ENCODE measurements at places on chromosomes 16 and 17.

- DNase-seq = no peak
Measured at GRCh38 chr16:58062821-58063220, 37.3 kb downstream of the MMP15 start.

DNA sequence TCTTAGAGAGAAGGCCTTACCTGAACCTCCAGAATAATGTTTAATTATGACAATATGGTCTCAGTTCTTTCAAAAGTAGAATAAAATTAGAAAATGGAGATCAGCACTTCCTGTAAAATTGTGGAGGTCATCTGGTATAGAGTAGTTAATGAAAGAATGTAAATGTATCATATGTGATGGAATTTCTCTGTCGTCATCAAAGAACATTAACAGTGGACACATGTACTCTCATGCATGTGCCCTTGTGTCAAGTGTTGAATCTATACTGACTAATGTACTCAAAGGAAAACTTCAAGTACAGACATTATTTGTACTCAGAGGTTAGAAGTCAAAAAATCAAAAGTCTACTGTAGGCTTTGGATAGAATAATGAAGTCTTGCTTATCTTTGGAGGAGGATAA lies 129.2 kb upstream of the MYOCD start:
- no peak for DNase-seq

DNA sequence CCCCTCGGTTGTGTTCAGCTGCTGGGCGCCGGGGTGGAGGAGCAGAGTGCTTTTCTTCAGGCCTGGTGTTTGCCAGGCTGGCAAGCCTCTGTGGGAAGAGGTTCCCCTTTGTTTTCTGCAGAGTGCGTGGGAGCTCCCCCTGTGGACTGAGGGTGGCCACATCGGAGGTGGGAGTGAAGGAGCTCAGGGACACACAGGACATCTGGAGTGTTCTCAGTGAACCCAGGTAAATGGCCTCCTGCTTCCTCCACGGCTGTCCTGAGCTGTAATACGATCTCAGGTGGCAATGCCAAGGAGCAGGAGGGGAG lies 39.2 kb upstream of the IRF8 start:
- DNase-seq = no peak

- DNase-seq = no peak
Measured at GRCh38 chr17:42045719-42046118, 4.7 kb downstream of the C17orf113 start.

GRCh38 chr16:9840761-9841665 lies 341.2 kb downstream of the GRIN2A start:
- DNase-seq = no peak

DNA sequence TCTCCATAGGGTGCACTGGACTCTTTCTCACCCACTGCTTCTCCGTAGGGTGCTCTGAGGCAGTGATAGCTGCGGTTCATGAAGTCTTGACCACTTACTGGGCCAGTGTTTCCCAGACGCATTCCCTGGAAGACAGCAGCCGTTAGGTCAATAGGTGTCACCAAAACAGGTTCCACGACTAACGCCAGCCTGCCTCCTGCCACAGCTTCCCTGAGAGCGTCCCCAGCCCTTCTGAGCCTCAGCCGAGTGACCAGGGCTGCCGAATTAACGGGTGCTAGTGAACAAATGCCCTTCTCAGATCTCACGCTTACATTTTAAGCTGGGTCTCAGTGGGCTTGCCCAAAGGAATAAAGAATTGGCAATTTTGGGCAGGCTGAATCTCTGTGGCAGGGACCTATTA lies 188.7 kb upstream of the TNRC6C start:
- DNase-seq = no peak

GRCh38 chr17:76397687-76398522 lies 13.5 kb downstream of the SPHK1 start:
- DNase-seq = peak; percentile 78

GRCh38 chr17:33494151-33494550 lies 201.1 kb upstream of the ASIC2 start:
- no peak for DNase-seq

DNA sequence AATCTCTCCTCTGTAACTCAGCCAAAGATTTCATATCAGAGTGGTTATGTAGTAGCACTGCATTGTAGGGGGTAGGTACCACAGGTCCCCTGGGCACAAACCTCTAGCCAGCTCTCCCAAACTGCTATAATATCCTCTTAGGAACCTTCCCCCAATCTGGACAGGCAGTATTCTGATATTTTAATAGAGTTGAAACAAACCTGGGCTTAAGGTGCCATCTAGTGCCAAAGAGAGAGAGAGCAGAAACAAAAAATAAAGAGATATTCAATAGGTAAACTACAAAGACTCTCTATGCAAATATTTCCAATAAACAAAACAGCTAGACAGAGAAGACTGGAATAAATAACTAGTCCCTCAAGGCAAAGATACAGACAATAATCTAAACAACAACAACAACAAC lies 1070.0 kb downstream of the CDH11 start:
- DNase-seq = peak; percentile 16

DNA sequence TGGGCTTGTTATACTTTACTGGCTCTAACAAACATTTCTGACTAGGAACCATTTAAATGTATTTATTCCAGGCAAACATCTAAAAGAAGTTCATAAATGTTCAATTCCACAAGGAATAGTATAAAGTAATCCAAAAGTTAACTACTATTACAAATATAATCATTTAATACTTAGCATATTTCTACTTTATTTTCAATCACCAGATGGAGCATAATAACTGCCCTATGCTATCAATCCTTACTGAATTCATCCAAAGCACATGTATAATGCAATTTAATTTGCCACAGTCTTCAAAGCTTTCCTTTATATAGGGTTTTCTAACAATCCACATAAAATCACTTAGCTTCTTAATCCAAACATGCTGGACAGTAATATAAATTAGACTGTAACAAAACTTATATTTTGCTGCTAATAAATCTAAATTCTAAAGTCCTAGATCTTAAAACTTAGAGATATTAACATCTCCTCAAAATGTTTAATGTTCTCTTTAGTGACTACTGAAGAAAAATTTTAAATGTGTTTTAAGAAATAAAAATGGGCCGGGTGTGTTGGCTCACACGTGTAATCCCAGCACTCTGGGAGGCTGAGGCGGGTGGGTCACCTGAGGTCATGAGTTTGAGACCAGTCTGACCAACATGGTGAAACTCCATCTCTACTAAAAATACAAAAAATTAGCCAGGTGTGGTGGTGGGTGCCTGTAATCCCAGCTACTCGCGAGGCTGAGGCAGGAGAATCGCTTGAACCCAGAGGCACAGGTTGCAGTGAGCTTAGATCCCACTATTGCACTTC lies 5.9 kb downstream of the MEIOB start:
- DNase-seq = no peak

- no peak for DNase-seq
Measured at GRCh38 chr16:21645261-21645721, 7.1 kb downstream of the IGSF6 start.

DNA sequence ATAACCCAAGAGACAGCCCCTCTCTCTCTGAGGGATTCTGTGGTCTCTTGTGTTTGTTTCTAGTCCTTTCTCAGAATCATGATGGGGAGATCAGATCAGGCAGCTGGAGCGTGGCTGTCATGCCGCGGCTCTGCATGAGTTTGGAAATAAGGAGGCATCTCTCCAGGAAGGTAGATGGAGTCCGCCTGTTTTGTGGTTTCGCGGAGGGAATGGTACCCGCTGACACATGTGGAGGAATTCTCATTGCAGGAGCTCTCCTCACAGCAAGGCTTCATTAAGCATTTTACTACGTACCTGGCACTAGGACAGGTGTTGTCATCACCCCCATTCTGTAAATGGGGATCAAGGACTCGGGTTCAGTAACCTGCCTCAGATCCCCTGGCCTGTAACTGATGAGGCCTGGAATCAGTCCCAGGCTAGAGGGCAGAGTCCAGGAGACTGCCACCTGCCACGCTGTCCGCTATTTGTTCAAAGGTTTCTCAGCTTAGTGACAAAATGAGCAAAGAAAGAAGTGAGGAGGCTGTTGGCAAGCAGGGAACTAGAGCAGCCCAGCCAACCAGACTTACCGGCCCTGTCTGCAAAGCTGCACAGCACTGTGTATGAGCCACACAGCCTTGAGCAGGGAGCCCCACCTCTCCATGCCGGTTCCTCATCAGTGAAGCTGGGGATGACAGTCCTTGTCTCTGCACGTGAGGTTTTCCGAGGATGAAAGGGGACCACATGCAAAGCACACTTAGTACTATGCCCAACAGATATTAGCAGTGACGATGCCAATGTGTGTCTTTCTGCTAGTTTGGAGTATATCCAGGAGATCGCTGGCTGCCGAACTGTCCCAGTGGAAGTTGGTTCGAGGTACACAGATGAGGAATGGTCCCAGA lies 11.0 kb downstream of the KDM8 start:
- DNase-seq = no peak

- DNase-seq = no peak
Measured at GRCh38 chr16:65688301-65688700, 566.4 kb upstream of the CDH11 start.

DNA sequence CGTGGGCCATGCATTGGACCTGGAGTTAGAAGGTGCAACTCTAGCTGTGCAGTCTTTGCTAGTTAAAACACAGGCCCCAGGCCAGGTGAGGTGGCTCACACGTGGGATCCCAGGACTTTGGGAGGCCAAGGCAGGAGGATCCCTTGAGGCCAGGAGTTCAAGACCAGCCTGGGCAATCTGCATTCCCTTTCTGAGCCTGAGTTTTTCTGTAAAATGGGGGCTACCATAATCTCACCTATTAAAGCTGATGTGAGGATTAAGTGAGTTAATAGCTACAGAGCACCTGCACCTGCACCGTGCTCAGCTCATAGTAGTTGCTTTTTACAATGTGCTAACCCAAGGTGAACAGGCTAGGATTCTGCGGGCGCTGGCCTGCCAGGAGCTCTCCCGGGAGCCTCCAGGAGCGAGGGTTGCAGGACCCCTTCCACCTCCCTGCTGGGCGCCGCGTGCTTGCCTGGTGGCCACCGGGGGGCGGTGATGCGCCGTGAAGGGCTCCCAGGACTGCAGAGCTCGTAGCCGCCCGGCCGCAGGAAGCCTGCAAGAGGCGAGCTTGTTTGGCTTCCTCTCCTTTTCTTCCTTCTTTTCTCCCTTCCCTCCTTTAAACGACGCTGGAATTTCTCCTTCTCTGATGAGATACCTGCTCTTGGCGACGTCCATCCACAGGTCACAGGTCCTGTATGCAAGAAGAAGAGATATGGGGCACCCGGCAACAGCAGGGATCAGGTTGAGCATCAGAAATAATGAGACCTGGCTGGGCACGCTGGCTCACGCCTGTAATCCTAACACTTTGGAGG lies 51.3 kb downstream of the ZFP90 start:
- peak; percentile 58 for DNase-seq
